NCI-H1092 treated with DMSO at 0.1 percent for 48 hours (cell line): ENCODE measurements at places on chromosomes 5 and 9.

DNA sequence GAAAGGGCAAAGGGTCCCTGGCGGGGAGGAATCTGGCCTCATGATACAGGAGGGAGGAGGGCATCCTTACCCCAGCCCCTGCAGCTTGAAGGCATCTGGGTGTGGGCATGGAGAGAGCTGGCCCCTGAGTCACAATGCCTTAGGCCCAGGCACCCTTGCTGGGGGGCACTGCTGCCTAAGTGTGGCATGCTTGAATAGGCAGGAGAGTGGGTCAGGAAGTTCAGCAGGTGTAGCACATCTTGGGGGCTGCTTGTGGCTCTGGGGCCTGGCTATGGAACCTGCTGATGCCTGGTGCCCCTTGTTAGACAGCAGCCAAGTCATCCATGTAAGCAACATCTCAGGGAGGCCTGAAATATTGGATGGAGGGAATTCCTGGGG is 63.1 kb downstream of the HSPA4 start:
- DNase-seq = no peak

- peak; percentile 62 for DNase-seq
These were observed 5.0 kb downstream of the EBF1 start for GRCh38 chr5:159094745-159095144.

DNA sequence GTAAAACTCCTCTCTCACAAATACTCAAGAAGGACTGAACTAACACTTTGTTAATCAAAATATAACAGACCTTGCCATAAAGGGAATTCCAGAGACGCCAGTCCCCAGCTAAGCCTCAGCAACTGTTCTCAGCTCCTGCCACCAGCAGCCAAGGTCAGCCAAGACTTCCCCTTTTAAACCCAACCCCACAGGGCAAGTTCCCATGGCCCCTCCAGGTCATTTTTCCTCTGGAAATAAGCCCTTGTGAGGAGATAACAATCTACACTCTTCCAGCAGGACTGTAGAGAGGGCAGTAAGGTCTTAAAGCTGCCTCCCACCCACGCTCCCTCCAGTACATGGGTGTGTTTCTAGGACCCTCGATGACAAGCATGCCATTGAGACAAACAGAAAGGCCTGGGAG is 78.3 kb downstream of the DPYSL3 start:
- DNase-seq = no peak

DNA sequence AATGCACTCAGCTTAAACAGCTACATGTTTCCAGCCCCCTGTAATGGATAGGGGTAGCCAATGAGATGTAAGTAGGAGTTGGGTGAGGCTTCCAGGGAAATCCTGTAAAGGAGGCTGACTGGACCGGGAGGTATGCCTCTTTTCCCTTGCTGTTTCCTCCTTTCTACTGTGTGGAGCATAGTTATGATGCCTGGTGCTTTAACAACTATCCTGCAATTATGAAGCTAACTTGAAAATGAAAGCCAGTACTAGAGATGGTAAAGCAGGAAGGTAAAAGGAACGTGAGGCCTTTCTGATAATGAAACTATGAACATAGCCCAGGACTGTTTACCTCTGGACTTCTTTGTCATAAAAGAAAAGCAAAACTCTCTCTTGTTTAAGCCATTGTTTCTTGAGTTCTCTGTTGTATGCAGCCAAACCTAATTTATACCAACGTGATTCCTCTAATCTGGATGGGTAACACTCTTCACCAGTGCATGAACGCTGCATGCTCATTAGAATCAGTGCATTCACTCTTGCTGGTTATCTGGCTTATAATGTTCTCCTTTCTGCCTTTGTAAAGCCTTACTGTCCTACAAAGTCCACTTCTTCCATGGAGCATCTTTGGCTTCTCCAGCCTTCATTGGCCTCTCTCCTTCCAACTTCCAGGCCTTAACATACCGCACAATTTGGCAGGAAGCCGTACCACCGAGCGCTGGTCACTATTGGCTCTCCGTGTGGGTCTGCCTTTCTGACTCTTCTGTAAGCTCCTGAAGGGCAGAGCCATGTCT is 8.3 kb upstream of the ARHGEF28 start:
- no peak for DNase-seq

- DNase-seq = no peak
These were observed 200.6 kb upstream of the ZNF618 start for GRCh38 chr9:113675475-113675941.

DNA sequence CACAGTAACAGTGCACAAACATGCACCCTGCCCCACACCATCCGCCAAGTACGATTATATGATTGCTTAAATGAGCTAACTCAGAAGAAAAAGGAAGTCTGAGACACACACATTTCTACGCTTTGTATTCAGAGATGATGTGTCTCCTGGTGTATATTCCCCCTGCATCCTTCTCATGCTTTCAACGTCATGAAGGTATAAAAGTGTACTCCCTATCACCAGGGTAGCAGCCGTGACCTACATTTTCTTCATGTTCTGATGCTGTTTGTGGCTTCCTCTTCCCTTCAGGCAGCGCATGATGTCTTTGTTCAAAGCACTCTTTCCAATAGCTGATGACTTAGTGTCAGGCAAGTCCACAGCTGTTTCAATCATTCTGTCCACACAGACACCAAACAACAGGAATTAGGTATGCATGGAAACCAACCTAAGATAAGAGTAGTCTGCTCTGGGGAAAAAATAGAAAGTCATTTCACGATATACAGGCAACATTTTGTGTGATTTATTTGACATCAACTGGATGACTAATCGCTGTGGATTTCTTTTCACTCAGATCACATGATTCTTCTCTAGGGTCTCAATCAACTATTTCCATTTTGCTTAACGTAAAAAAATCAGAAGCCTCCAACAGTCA is 269.4 kb upstream of the PTGER4 start:
- no peak for DNase-seq

DNA sequence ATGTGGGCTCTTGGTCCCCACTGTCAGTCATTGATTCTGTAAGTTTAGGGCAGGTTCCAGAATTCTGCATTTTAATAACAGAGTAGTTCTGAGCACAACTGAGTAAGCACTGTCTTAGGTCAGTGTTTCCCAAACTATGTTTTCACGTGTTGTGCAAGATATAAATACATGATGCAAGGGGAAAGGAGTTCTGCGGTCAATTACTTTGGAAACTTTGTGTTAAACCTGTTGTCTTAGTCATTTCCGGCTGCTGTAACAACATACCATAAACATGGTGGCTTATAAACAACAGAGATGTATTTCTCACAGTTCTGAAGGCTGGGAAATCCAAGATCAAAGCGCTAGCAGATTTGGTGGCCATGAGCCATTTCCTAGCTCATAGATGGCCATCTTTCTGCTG is 69.8 kb downstream of the EQTN start:
- no peak for DNase-seq

GRCh38 chr5:107313098-107313497 is 357.6 kb downstream of the EFNA5 start:
- no peak for DNase-seq

DNA sequence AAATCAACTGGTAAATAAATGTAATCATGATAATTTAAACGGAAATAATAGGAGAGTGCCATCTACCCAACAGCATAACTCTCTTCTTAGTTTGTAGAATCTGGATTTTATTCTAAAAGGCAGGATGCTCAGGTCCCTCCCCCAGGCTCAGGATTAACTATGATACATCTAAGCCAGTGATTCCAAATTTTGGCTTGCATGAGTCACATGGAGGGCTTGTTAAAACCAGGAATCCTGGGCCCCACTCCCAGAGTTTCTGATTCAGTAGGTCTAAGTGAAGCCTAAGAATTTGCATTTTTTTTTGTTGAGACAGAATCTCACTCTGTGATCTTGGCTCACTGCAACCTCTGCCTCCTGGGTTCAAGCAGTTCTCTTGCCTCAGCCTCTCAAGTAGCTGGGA is 62.3 kb upstream of the ZFR start:
- DNase-seq = no peak

DNA sequence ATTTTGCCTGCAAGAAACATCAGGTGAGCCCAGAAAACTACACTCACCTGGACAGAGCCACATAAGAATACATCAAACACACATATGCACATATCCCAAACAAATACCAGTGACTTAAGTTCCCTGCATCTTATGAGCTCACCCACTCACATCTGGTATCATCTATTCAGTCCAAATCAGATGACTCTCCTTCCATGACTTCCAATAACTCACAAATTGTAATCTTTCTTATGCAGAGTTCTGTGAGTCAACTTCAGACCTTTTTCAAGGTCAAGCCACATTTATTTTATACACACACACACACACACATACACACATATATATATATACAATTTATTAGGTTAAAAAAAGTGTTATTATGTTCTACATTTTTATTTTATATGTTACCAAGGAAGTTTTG is 1711.9 kb upstream of the CDH9 start:
- no peak for DNase-seq

DNA sequence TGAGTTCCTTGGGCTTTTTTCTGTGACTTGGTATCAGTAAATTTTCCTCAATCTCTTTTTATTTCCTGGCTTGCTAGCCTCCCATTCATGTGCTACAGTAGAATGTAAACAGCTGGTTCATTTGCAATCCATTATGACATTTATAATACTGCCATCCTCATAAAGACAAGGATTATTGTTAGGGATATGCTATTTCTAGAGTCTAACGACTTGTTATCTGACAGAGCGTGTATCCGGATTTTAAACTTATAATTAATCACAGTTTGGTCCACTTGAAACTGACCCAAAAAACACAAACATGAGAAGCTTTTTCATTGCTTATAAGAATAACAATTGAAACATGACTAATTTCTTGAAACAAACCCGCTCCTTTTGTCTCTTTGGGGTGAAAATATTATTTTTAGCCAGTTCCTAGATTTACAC is 585.8 kb downstream of the TLE4 start:
- DNase-seq = peak; percentile 20

DNA sequence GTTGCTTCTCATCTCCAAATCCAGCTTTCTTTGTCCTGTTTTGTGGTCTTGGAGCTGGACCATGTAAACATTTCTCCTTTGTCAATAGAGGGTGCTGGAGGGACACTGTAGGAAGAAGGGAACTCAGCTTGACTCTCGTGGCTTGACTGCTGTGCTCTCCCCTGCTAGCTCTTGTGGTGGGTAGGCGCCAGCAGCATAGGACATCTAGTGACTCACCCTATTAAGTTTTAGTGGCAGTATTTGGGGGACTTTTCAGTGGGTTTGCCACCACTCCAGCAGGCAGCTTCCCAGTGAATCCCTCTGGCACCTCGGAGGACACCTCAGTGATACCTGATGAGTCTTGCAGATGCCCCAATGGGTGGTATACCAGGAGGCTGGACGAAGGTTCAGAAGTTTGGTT is 97.8 kb downstream of the TSSK1B start:
- DNase-seq = peak; percentile 33

DNA sequence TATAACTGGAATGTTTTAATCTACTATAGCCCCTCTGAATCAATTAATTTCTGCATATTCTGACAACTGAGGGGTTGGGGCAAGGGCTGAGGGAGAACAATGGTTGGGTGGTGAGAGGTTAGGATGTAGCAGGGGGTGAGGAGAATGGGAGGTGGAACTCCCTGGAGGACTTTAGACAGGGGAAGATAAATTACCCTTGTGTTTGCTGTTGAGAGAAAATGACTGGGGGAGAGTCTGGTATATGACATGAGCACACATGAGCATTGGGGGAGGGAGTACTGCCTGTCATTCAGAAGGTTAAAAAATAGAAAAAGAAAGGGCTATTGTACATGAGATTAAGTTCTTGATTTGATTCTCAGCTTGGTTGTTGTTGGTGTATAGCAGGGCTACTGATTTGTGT is 37.2 kb upstream of the PAPPA start:
- DNase-seq = no peak

DNA sequence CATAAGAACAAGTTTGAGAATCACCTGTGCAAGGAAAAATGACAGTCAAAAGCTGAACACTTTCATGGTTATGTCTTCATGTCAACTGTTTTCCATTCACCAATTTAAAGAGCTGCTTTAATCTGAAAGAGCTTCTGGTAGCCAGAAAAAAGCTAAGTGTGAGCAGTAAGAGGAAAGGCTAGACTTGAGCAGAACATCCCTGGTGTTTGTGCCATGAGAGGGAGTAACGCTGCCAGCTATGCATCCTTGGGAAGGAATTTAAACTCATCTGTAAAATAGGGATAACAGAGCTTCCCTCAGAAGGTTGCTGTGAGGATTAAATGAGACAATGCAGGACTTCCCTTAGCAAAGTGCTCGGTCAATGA is 193.7 kb downstream of the MAPKAP1 start:
- no peak for DNase-seq

DNA sequence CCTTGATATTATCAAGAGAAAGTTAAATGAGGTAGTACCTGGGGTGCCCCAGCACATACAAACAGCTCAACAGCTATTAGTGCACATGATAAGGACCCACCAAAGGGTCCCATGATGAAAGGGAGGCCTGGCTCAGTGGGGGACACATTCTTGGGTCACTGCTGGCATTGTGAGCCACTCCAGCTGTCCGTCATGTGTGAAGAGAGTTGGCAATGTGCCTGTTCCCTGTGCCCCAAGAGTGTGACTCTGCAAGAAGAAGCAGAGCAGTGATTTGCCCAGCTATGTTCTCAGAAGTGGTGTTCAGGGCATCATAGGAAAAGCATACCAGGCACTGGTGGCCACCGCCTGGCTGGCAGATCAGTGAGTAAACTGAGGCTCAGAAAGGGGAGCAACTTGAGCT is 37.1 kb upstream of the TDRD7 start:
- no peak for DNase-seq

GRCh38 chr5:157563373-157563928 is 12.1 kb downstream of the ADAM19 start:
- DNase-seq = no peak

GRCh38 chr5:174057206-174057605 is 11.7 kb downstream of the NSG2 start:
- no peak for DNase-seq

- peak; percentile 16 for DNase-seq
These were observed 315.3 kb upstream of the CD180 start for GRCh38 chr5:67511911-67512310.

DNA sequence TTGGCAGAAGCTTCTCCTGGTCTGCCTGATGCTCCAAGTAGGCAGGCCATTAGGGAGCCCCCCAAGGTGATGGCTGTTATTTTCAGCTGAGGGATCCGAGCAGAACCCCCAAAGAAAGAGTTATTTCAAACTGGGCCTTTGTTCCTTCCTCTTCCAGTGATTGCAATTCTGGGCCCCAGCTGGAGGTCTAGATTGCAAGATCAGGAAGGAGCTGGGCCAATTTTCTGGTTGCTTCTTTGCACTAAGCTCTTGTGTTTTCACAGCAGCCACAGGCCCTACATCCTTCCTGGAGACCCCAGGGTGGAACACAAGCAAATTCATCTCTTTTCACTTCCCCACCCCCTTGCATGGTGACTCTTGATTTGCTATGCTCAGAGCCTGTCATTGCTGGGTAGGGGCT is 215.0 kb downstream of the SEMA6A start:
- no peak for DNase-seq

GRCh38 chr9:70639853-70640814 is 225.7 kb upstream of the KLF9 start:
- DNase-seq = peak; percentile 48

- no peak for DNase-seq
These were observed 14.4 kb downstream of the RALGDS start for GRCh38 chr9:133106511-133107244.
